Activated CD8-positive, alpha-beta T cell treated with anti-CD3 and anti-CD28 coated beads for 36 hours (primary cell): ENCODE measurements at places on chromosomes 2 and 18.

DNA sequence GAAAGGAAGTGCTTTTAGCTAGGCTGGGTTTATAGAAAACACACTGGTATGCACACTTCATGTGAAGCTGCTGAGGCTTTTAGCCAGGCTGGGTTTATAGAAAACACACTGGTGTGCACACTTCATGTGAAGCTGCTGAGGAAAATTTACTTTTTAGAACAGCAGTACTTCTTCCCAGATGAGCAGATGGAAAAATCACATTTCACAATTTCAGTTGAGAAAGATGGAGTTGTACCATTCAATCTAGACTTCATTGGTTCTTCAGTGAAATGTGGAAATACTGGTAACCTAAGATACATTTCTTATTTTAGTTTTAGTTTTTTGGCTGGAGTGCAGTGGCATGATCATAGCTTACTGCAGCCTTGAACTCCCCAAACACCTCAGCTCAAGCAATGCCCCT is 11.1 kb downstream of the SNTG2 start:
- no peak for DNase-seq

DNA sequence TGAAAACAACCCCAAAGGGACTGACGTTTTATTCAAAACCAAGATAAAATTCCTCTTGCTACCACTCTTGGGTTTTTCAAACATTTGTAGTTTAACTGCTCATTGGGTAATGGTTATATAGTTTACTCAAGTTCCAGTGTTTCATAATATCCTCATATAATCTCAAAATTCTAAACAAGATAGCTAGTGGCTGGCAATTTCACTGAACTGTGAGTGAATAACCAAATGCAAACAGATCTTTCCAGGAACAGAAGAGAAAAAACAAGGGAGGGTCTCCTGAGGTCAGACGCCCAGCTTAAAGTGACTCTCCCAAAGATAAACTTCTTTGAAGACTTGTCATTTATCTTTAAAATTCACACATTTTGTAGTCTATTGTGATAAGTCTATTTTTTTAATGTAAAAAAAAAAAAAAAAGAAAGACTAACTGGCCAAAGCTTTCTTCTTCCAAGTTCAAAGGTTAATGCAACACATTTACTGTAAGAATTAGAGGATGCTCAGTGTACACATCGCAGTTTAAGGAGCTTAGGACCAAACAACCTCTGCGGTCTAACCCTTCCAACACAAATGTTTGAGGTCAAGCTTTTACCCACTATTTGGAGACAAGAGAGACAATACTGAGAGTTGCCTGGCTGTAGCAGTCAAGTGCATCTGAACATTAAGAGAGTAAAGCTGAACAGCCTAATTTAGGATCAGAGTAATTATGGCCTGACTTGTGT is 26.6 kb downstream of the LPIN2 start:
- no peak for DNase-seq

DNA sequence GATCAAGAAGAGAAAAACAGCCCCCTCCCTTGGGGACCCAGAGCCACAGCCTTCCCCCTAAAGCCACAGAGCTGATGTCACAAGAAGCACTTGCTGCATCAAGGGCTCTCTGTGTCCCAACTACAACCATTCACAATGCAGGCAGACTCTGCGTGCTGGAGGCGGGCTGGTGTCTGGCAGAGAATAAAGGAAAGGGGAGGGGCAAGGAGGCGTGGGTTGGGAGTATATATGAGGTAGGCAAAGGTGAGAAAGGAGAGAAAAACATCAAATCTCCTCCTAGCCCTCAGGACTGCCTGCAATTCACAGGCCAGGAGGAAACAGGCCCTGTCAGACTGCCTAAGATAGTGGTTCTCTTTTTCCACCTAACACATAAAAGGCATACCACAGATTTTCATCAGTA is 48.8 kb upstream of the IHH start:
- DNase-seq, result peak; percentile 93

DNA sequence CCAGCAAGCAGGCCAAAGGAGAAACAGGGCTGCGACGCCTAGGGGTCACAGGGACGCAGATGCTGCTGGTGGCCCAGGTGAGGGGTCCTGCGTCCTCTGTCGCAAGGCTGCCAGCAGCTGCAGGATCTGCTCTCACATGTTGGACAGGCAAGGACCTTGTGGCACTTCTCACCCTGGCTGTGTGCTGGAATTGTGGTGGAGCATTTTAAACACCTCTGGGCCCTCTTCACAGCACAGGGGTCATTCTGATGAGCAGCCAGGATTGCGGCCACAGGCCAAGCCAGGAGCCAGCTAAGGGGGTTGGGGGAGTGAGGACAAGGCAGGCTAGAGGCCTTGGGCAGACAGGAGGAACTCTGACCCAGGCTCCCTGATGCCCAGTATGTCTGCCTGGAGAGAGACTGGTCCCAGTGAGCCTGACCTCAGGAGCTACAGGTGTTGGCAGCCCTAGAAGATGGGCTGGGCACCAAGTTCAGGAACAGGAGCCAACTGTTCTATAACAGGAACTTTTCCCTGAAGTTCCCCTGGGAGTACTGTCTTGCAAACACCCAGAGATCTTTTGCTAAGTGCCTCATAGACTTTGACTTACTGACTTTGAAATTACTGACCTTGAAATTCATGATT is 40.2 kb downstream of the EFR3B start:
- no peak for DNase-seq

DNA sequence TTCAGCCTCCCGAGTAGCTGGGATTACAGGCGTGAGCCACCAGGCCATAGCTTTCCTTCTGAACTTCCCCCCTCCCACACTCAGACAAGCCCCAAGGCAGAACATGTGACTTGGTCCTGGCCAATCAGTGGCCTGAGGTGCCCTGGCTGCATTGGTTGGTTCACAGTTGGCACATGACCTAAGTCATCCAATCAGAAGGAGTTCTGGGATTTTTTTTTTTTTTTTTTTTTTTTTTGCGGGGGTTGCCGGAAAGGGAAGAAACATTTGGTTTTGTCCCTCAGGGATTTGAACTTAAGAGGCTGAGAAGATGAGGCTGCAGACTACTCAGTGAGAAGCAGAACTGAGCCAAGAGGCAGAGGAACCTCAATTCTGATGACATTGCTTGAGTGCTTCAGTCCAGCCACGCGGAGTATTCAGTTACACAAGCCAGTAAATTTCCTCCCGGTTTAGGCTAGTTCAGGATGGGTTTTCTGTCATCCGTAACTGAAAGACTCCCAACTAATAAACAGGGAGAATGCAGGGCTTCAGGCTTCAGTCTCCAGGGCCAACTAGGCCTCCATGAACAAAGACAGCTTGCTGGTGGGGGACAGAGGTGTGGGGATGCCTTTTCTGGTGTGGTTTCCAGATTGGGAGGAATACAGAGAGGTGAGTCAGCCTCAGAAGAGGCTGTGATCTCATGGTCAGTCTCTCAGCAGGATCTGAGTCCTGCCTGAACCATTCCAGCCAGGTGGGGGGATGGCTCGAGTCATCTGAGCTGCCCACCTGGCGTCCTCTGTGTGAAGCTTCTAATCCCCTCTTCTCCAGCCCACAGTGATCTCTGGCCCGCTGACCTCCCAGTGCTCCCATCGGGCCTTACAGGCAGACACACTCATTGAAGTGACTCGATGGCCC is 9.2 kb downstream of the PTMA start:
- DNase-seq, result peak; percentile 56

DNA sequence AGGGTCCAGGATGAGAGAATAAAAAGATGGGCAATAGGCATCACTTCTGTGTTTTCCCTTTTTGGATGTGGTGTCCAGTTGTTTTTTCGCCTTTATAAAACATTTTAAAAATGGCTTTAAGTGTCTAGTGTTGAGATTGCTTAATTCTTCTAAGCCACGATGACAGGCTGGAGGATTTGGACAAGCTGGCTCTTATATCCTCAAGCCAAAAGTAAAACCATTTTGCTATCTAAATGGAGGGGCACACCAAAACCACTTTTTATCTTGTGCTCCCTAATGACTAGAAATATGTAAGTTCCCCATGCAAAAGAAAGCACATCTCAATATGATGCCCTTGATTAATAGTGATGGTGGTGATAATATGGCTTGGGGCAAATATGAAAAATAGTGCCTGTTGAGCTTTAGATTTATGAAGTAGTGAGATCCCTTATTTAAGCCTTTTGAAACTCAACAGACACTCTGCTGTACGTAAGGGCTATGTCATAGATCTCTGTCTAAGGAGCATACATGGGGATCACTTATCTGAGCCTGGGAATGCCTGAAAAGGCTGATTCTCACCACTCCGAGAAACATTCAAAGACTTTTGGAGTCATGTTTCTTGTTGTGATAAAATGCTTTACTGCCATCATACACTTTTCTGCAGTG is 185.5 kb downstream of the KCNS3 start:
- DNase-seq, result no peak

DNA sequence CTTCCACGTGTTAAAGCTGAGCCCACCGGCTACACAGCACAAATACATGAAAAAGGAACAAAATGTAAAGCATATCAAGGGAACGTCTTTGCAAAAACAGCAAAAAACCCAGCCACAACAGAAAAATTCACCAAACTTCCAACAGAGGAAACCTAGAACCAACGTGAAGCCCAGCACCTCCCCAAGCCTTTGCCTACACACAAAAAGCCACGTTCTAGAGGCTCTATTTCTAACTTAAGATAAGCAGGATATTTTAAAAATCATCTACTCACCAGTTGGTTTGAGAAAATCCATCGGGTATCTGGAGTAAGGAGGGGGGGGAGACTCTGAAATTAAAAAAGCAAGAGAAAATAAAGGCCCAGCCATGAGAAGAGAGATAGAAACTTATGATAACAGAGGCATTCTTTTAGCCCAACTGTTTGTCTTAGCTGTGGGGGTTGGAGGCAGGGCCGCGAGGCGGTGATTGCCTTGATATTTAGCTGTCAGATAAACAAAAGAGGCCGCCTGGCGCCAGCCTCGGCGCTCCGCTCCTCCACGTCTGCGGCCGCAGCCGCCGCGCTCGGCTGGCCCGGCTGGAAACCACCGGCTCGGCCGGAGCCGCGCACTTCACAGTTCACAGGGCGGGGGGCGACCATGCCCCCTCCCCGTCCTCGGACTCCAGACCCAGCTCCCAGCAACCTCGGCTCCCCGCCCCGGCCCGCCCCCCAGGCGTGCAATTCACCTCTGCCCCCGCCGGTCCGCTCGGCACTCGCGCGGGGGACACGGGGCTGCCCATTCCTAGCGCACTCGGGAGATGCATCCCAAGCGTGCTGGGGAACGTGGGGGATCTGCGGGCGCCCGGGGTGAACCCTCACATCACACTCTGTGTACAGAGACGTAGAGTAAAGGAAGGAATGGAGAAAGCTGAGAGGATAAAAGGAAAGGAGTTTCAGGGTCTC is 2.4 kb downstream of the SMAD7 start:
- DNase-seq, result peak; percentile 60

- no peak for DNase-seq
These were observed 489.6 kb downstream of the SLC4A3 start for GRCh38 chr2:220117025-220117424.

DNA sequence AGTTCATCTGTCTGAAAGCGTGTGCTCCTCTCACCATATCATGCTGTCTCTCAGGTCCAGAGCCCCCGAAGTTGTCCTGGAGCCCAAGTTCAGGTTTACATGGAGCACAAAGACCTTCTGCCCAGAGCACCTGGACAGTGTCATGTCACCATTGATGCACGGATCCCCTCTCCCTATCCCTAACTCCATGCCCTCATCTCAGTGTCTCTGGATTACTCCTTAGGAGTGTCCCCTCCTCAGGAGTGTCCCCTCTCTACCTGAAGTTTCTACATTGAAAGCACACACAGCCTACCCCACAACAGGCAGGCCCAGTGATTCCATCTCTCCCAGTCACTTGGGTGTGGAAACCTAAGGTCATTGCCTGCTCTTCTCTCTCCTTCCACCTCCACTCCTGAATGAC is 144.1 kb upstream of the NCKAP5 start:
- no peak for DNase-seq

DNA sequence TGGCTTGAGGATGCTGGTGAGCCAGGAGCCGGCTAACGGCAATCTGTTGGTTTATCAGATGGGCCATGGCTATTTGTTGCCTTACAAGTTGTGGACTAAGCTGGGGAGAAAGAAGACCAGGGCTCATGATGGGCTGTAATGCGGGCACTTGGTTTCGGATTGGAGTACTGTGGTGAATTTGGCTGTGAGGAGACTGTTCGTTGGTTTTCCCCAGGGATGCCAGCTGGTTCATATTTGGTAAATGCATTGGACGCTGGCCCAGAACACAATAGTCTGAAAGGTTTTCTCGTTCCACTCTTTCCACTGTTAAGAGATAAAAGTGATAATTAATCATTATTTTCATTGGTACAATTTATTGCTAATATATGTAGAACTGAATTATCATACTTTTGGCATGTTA is 108.9 kb downstream of the SATB2 start:
- DNase-seq, result no peak

GRCh38 chr2:235050980-235051351 is 99.1 kb downstream of the SH3BP4 start:
- DNase-seq, result peak; percentile 10

GRCh38 chr2:10453905-10454298 is 5.8 kb upstream of the ODC1 start:
- no peak for DNase-seq

- DNase-seq, result no peak
These were observed 13.0 kb downstream of the PPM1B start for GRCh38 chr2:44181648-44182047.

- DNase-seq, result no peak
These were observed 4.8 kb upstream of the FTCDNL1 start for GRCh38 chr2:199855812-199856211.

GRCh38 chr2:224555823-224556366 is 29.3 kb downstream of the CUL3 start:
- no peak for DNase-seq

- no peak for DNase-seq
These were observed 514.5 kb upstream of the CDH2 start for GRCh38 chr18:28691496-28691840.

DNA sequence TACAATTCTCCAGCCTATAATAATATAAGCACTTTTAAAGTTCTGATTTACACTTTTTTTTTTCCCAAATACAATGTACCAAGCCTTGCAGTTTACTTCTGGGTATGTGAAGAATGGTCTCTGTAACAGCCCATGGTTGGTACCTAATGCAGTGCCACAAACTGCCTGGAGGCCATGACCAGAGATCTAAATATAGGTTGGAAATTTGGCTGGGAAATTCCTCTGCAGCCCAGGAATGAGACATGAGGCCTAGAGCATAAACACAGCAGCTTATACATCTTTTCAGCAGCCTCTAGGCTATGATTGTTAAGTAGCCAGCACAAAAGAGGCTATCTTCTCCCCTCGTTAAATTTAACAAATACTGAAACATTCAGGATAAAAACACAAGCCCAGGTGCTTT is 432.0 kb upstream of the FAM98A start:
- no peak for DNase-seq

DNA sequence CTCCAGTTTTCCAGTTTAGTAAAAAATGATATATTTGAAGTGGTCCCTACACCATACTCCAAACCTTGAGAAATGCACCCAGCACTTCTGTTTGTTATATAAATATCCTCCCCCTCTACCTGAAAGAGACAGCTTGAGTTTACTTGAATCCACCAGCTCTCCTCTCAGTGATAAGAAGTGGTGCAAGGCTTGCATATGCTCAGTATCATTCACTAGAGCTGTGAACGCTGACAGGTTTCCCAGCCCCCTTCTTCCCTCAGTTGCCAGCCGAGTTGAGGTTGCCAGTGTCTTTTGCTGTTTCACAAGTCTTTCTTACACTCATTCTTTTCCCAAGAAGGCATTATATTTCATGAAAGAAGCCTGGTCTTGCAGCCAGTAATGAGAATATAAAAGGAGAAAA is 880.0 kb downstream of the LRRTM4 start:
- no peak for DNase-seq
